Stimulated activated CD4-positive, alpha-beta T cell treated with anti-CD3 and anti-CD28 coated beads, Interleukin-4, amount 100 ng/mL, for 4 hours (primary cell): ENCODE measurements at places on chromosomes 13 and 19.
A peak's percentile ranks its signal among the peaks of the same experiment; 100 is the strongest.

DNA sequence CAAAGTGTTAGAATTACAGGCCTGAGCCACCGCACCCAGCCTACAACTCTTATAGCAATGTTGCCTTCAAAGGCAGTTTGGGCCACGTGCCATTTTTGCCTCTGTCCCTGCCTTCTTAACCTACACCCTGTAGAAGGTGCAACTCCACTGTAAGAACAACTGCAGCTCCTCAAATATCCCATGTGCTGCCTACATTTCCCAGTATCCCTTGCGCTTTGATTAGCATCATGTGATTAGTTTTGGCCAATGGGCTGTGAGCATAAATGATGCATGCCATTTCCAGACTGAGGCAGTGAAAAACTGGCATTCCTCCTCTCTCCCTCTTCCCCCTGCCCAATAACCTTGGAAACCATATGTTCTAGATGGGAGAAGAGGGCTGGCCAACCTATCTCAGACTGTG, 75.2 kb upstream of the MRI1 start:
- DNase-seq, result no peak

- no peak for DNase-seq
Observed at GRCh38 chr13:111115061-111115964, at the start of gene ARHGEF7. ARHGEF7 (plus strand) TSS chr13:111115310; CDS start chr13:111115527, 217 bp downstream.

DNA sequence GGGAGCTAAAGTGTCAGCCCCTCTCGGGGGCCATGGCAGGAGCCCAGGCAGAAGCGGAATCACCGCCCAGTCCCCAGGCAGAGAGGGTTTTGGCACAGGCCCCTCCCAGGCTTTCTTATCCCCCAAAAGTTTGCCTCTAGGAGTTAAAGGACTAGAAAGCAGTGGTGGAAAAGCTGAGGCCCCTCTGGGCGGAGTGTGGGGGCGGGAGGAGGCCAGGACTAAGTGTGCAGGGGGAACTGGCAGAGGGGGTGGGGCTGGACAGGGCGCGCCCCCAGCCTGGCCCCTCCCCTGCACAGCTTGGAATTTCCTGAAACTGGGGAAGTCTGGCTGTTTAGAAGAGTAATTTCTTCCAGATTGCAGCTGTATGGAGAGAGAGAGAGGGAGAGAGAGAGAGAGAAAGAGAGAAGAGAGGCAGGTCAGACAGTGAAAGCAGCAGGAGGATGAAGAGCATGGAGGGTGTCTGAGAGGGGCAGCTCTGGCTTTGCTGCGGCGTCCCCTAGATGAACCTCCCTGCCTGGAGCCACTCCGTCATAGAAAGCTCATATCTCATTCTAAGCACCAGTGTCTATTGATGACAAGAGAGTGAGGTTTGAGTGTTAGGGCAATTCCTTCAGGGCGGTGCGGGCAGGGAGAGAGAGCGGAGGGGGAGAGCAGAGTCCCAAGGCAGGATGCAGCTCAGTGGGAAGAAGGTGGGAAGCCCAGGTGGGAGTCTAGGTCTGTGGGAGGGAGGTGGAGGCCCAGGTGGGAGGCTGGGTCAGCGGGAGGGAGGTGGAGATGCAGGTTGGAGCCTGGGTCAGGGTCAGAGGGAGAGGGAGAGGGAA, at the start of gene CDC42EP5:
CDC42EP5 (minus strand) TSS at position 226 of the 821 bp plus-strand sequence. CDS start 7,749 bp downstream, outside the sequence.
- no peak for DNase-seq

DNA sequence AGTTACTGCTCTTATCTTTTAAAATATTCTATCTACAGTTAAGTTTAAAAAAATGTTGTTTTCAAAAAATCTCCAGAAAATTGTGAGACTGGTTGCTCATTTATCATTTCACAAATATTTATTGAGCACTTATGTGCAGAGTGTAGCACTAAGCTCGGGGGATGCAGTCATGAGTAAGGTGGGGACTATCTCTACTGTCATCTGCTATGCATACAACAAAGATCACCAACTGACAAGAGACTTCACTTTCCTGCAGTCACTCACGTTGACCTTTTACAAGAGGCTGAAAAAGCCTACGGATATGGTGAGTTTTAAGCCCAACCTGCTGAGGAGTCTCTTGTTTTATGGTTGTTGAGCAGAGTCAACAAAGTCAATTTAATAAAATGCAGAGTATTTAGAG, 392.5 kb downstream of the KLF12 start:
- no peak for DNase-seq

DNA sequence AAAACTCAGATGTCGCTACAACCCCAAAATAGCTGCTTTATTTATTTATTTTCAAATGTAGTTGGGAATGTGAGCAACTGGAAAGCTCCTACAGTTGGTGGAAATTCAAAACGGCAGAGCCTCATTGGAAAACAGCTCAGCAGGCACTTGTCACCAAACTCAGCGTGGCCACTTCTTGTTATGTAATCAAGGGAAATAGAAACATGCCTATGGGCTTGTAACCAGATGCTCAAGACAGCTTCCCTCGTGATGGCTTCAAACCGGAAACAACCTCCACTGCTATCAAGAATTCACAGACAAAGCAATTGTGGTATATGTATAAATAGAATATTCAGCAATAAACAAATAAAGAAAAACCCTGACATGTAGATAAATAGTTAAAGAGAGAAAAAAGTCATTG, 627.8 kb upstream of the SLC10A2 start:
- DNase-seq, result no peak

GRCh38 chr13:30718661-30719524, 16.4 kb upstream of the ALOX5AP start:
- DNase-seq, result no peak

DNA sequence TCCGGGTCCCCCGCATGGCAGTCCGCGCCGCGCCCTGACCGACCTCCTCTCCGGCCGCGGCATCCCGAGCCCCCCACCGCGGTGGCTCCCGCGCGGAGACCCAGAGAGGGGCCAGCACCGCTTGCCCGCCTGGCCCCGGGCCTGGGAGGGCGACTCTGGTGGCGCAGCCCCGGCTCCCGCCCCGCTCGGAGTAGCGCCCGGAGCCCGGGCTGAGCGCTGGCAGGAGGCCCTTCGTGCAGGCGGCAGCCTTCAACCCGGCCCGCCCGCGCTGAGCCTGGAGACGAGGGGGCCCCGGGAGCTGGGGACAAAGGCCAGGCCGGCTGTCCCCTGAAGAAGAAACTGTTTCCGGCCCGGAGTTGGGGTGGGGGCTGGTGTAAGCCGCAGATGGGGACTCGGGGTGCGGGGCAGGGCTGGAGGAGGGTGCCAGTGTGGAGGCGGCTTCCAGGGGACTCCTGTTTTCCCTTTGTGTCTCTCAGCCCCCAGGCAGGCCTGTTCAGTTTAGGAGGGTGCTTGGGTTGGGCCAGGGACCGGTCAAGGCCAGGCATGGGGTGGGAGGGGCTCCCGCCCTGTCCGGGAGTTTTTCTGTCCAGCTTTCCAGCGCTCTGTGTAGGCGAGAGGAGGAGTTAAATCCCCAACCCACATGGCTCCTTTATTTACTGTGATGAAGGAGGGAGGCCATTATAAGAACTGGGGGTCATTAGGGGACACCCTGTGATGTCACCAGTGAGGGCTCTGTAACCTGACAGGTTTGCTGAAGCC, 935 bp downstream of the LRP3 start:
- DNase-seq, result no peak

DNA sequence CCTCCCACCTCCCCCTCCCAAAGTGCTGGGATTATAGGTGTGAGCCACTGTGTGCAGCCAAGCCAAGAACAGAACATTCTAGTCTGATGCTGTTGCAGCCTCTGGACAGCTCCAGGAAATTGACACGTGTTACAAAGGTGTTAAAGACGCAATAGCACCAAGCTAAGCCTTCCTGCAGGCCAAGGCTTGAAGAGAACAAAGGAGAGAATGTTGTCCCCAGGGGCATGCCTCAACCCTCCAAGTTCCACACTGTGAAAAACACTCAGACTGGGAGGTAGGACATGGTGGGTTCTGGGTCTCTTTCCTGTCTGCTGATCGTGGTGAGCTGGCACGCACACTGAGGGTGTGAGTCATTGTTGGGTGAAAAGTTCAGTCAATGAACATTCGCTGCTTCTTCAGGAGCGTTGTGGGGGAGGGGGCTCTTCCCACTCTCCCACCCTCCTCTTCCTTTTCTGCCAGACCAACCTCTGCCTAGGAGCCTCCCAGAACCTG, 5.3 kb upstream of the PTPRS start:
- no peak for DNase-seq

DNA sequence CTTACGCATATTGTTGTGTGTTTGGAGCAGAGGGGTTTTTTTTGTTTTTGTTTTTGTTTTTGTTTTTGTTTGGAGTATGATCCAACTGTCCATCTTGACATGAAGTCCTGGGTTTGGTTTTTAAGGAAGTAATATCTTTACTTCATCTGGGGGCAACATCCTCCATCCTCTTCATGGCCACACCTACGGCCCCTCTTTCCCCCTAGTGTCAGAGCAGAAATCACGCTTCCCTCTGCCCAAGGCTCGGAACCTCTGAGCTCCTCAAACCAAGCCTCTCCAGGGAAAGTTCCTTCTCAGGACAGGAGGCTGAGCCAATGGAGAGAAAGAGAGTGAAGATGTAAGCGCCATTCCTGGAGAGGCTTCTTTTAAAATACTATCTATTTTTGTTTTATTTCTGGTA, 58.6 kb upstream of the PDX1 start:
- no peak for DNase-seq

GRCh38 chr13:41075034-41075433, 13.7 kb downstream of the WBP4 start:
- peak; percentile 23 for DNase-seq

DNA sequence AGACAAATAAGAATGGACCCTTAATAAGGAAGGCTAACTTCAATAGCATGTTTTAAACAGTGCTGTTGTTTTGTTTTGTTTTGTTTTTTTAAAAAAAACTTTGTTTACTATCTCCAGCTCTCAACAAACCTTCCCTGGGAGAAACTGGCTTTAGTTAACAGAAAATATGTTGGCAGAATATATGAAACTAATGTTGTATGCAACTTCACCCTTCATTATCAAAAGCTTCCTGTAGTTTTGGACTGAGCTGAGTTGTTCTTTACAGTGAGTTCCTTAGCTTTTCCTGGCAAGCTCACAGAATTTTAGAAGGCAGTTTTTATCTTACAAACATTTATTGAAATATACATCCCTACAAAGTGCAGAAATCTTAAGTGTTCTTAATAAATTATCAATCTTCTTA, 2480.7 kb upstream of the PCDH20 start:
- DNase-seq, result no peak

GRCh38 chr19:19626516-19627472, 1.2 kb downstream of the LPAR2 start:
- no peak for DNase-seq

DNA sequence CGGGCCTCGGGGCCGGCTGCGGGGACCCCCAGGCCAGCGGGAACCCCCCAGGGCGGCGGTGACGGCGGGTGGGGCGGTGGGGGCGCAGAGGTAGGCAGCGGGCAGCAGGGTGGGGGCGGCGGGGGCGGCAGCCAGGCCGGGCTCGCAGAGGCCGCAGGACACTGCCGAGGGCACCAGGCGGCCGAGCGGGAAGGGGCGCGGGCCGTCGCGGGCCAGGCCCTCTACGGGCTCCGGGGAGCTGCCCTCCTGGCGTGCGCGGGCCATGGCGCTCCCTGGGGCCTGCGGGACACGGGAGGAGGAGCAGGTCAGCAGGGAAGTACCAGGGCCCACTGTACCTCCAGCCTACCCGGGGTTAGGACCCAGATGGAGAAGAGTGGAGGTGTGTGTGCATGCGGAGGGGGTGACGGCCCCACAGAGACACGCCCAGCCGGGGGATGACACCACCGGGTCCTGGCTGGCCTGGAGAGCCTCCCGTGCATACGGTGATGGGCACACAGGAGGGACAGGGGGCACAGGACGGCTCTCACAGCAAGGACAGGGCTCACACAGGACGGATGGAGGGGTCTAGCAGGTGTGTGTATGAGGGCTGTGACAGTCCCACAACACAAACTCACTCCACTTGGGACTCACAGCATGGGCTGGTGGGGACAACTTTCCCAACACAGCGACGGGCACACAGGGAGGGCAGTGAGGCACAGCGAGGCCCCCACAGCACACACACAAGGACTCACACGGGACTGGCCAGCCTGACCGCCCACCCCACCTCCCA, 2.6 kb downstream of the BBC3 start:
- DNase-seq, result peak; percentile 31

- DNase-seq, result peak; percentile 57
Observed at GRCh38 chr13:99425485-99426341, 75.6 kb upstream of the TM9SF2 start.

DNA sequence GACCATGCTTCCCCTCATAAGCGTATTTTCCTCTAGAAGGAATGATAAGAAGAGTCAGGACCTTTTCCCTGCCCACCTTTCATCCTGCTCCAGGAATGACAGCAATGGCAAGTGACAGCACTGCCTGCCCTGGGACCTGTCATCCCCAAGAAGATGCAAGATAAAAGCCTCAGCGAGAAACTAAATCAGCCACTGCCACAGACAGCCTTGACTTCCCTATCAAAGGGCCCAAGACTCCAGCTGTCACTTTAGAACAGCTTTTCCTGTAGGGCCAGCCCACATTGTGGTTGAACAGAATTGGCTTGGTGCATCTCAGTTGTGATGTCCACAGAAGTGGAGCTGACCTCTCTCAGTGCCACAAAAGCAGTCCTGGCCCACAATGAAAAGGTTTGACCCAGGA, 1.1 kb downstream of the RAB8A start:
- DNase-seq, result no peak

DNA sequence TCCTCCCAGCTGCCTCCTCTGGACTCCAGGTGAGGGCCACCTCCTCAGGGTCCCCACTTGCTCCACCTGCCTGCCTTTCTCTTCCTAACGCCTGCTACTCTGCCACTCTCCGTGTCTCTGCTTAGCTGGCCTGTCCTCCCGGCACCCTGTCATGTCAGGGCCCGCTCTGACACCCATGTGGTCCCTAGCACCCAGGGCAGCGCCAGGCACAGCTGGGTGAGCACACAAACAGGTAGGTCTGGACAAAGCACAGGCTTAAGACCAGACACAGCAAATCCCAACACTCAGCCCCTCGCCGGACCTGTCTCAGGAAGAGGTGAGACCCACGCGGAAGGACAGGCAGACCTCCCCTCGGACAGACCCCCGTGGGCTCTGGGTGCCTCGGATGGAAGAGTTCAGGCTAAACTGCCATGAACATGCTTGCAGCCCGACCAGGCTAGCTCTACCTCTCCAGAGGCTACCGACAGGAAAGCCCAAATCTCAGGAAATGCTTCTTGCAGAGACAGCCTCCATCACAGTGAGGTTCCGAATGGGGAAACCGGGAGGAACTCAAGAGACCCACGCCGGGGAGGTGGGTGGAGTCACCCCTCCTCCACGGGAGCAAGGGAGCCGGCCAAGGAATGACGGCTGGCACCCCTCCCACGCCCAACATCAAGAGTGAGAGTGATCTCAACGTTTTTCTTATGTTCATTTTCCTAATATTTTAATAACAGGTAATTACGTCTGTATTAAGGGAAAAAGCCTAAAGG, 12.5 kb downstream of the ZNF787 start:
- DNase-seq, result no peak

DNA sequence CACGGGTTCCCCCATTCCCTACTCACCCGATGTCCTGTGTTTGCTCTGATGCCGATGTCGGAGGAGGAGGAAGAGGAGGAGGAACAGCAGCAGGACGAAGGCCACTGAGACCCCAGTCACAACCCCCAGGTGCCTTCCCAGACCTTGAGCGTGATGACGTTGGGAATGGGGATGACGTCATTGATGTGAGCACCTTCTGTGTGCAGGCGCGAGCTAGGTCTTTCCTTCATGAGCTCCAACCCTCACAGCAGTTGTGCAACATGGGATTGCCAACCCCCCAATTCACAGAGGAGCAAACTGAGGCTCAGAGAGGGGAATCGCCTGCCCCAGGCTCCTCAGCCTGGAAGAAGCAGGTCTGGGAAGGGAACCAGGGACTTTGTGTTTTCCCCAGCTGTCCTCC, 4.2 kb downstream of the LILRB5 start:
- no peak for DNase-seq
